AG08396 (cell line): ENCODE measurements at places on chromosomes 1 and 21.
A peak's percentile ranks its signal among the peaks of the same experiment; 100 is the strongest.

DNA sequence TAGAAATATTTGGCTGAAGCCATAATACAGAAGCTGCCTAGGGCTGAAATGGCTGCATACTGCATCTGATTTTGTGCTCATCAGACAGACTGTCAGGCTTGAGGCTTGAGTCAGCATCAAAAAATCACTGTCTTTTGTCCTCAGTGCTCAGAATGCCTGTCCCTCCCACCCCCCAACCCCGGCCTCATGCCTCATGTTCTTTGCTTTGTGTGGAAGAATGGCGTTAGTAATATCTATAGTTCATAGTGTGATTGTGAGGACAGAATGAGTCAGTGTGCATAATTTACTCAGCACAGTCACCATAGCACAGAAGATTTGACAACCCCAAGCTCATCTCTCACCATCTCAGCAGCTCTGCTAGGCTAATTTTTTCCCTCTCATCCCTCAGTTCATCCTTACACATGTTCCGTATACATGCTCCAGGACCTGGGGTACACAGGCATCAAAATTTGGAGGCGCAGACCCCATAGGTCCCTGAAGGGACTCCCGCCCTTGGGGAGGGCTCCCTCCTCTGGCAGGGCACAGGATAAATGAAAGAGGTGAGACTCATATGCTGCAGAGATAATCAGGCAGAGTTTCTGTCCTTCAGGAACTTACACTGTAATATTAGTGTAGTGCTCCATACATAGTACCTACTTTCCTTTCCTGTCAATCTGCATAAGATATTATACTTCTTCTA lies 159.1 kb upstream of the C8B start:
- DNase-seq, result no peak

DNA sequence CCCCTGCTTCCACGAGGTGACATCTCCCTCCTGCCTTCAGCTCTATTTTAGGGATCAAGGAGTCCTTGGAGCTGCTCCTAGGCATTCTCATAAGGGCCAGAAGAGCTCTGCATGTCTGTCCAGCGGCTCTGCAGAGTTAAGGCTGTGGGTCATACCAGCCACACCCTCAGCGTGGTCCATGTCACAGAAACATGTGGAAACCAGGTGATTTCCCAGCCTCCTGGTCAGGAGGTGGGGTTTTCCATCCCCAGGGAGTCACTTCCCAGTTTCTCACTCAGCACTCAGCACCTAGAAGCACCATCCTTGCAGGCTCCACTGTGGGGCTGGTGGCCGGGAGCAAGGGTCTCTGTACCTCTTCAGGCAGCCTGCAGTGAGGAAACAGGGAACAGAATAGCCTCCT lies 1.4 kb upstream of the TNFRSF1B start:
- DNase-seq, result no peak

GRCh38 chr1:34983700-34984355 lies 1.3 kb downstream of the TMEM35B start:
- DNase-seq, result no peak

DNA sequence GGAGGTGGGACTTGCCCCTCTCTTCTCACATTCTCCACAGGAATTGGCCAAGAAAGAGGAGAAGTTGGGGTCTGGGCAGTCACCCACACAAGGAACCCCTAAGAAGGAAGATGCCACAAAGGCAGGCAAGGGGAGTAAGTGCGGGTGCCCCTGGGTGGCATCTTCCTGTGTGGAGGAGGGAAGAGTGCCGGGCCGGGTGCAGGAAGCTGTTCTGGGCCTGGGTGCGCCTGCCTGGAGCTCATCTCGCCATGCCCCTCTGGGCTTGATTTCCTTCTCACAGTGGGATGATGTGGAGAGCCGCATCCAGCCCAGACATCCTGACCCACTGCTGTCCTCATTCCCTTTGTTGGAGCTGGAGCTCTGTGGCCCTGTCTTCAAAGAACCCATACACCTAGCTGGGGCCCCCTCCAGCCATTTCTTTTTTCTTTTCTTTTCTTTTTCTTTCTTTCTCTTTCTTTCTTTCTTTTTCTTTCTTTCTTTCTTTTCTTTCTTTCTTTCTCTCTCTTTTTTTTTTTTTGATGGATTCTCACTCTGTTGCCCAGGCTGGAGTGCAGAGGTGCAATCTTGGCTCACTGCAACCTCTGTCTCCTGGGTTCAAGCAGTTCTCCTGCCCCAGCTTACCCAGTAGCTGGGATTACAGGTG lies 9.3 kb downstream of the LRRC71 start:
- no peak for DNase-seq

DNA sequence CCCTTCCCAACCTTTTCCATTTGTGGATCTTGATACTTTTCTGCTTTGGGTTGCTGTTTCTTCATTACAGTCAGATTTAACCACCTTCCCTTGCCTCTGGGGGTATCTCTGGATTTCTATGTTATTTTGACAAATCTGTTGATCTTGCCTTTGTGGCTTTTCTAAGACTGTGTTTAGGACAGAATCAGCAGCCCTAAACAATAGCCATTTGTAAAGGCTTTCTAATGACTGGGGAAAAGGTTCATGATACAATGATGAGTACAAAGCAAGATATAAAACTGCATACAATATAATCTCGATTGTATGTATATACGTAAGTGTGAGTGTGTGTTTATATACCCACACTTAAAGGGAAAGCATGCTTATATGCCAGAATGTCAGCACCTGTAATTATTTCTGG lies 27.8 kb downstream of the FAM20B start:
- DNase-seq, result no peak

DNA sequence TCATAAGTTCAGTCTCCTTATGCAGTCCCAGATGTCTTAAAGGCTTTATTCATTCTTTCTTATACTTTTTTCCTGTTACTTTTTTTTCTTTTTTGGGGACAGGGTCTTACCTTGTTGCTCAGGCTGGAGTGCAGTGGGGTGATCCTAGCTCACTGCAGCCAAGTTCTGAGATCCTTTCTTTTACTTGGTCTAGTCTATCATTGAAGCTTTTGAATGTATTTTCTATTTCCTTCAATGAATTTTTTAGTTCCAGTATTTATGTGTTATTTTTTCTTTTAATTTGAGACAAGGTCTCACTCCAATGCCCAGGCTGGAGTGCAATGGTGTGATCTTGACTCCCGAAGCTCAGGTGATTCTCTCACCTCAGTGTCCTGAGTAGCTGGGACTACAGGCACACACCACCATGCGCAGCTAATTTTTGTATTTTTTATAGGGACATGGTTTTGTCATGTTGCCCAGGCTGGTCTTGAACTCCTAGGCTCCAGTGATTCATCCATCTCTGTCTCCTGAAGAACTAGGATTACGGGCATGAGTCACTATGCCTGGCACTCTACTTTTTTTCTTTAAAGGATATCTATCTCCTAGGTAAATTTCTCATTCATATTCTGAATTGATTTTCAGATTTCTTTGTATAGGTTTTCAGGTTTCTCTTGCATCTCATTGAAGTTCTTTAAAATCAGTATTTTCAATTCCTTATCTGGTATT lies 26.1 kb upstream of the GTF2B start:
- DNase-seq, result no peak

GRCh38 chr21:23853796-23854379 lies 1753.4 kb downstream of the MRPL39 start:
- DNase-seq, result no peak

DNA sequence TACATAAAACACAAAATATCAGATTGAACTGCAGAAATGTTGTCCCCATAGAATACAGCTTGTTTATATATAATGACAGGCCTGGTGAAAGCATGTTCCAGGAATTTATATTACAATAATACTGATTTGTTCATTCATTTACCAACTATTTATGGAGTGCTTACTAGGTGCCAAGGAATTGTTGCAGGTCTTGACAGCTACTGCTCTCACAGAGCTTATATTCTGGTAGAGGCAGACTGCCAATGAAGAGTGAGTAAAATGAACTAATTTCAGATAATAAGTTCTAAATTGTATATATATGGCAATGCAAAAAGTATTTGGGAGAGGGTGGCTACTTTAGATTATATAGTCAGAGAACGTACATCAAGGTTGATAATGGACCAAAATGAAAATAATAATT lies 152.0 kb downstream of the COQ8A start:
- no peak for DNase-seq

DNA sequence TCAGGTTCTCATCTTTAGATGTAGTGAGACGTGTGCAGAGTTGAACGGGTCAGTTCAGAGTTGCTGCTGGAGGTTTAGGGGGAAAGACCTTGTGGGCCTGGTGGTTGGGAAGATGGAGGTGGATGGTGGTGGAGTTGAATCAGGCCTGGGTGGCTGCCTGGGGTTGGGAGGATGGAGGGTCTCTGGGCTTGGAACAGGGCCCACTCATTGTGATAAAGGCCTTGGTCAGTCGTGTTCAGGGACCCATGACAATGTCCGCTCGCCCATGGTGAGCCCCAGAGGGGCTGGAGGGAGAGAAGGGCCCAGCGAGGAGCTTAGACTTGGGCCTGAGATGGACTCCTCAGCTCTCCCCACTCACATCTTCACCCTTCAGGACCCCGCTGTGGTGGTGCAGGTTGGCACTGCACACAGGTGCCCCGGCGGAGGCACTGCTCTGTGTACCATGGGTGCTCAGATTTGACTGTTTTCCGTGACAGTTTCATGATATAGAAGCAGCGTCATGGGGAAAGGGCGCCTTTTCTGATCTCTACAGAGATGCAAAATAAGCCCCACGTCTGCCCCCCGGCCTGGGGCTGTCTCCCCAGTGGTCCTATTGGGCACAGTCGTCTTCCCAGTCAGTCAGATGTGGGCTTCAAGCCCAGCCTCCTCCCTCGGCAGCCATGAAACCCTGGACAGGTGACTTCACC lies 39.2 kb downstream of the DISP3 start:
- no peak for DNase-seq

DNA sequence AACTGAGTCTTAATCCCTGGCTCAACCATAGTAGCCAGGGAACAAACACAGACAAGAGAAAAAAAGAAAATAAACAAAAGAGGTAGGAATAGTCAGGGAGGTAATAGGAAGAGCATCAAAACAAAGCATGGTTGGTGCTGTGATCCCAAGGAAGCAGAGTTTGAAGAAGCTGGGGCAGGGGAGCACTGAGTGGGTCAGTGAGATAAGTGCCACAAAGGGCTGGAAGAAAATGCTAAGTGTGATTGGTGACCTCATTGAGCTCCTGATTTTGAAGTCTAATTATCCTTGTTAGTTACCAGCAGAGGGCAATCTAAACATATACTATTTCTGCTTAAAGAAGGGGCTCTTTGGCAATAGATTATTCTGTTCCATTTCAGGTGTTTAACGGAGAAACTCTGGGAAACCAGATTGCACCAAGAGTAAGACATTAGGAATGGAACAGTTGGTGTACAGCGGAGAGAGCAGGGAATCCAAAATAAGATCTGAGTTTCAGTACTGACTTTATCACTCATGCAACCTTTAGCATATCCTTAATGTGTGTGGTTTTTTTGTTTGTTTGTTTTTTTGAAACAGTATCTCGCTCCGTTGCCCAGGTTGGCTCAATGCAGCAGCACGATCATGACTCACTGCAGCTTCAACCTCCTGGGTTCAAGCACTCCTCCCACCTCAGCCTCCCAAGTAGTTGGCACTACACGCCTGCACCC lies 30.7 kb upstream of the KIAA1614 start:
- DNase-seq, result peak; percentile 57

DNA sequence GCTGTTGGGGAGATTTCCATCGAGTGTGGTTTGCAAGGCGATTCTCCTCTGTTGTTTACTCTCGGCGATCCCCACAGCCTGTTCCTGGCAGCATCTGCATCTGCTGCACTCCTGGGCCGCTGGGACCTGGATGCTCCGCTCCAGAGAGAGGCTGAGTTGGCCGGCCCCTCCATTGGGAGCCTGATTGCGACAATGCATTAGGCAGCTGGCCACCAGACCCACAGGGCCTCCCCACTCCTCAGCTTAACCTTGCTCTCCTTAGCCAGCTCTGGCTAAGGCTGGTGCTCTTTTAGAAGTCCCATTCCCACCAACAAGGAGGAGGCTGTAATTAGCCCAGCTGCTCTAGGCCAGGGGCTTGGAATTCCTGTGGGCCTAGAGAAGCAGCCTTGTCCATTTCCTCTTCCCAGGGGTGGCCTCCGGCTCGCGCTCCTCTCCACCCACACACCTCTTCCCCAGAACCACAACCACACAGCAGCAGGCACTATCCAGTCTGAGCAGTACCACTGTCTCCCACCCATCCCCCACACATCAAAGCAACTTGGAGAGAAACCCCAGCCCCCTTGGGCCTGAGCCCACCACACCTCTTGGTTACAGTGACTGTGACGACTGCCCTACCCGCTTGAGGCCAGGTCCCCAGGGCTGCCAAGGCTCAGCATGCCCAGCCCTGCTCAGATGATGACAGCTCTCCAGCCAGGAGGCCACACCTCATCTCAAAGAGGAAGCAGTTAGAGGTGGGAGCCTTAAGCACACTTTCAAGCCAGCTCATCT lies 193.8 kb upstream of the EDN2 start:
- peak; percentile 53 for DNase-seq

GRCh38 chr1:19376428-19377372 lies 64.6 kb downstream of the SLC66A1 start:
- no peak for DNase-seq

DNA sequence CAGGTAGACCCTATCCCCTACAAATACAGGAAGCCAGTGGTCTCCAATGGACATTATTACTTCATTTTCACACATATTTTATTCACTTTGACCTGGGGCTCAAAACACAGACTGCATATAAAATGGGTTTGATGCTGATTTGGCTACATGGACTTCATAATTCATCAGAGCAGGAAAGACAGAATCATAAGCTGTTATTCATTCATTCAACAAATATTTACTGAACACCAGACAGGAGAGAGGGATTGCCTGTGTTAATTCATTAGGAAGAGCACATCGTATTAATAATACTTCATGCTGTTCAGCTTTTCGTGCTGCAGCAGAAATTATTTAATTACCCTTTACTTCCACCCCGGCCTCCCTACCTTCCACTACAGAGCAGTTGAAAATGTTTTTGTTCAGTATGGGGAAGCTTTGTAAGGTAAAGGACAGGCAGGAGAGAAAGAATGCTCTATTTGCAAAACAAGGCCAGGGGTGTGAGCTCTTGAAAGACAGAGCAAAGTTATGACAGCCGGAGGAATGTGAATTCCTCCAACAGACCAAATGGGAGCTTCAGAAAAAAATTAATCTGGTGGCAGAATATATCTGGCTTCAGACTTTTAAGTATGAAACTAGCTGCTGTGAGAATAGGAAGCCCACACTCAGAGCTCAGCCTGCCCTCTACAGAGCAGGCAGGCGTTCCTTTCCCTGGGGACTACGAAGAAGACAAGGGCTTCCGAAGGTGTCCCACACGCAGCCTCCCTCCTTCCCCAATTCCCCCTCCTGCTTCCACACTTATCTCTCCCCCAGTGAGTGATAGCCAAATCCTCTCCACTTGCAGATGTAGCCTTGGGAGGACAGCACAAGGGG lies 58.0 kb downstream of the MDM4 start:
- DNase-seq, result no peak

DNA sequence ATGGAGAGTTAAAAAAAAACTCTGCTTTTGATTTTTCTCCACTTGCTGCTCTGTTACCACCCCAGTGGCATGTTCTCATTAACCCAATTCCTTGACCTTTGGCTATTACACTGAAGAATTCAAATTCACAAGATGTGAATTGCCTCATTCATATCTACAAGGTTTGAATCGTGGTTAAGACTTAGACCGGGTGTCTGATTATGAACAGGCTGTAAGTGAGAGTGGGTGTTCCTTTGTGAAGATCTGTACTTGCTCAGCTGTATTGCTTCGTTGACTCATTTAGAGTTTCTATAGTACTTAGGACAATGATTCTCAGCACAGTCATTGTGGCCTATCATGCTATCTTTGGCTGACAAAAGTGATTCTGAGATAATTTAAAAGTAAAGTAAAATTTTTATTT lies 36.4 kb downstream of the DNM3 start:
- DNase-seq, result no peak
